ENCODE measurements at places on chromosomes 13 and 19.

DNA sequence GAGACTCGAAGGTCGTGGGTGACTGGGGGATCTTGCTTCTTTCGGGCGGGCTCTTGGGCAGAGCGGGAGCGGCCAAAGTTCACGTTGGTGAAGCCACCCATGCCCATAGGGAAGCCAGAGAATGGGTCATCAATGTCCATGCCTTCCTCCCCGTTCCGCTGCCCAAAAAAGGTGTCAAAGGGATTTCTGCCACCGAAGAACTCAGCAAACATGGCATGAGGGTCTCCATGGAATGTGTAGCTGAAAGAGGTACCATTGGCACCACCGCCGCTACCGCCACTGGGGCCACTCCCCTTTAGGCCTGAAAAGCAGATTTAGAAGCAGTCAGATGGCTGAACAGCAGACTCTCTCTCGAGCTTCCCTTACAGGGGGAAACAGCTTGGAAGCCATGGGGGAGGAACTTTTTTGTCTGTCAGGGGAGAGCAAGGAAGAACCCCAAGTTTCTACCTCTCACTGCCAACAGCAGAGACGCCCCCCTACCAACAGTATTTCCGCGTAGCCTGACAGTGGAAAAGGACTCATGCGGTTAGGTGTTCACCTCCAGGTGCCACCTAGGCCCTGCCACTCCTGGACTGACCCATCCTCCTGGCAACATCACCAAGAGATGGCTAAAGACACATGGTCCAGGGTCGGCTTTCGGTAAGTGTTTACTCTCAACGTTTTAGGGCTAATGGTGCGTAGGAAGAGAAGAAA lies 1.3 kb downstream of the DNAJB1 start:
- DNase-seq, result no peak

DNA sequence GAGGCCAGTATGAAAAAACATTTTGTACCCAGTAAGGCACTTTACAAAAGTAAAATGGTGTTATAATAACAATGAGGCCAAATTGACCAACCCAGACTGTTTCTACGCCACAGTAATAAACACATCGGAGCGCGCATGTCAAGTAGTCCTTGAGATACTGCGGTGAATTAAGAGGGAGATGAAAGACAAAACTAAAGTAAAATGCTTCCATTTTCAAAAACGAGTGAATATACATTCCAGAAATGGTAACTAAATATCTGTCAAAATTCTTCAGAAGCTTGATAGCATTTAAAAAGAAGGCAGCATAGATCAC lies 19.0 kb downstream of the N4BP2L1 start:
- DNase-seq, result no peak

DNA sequence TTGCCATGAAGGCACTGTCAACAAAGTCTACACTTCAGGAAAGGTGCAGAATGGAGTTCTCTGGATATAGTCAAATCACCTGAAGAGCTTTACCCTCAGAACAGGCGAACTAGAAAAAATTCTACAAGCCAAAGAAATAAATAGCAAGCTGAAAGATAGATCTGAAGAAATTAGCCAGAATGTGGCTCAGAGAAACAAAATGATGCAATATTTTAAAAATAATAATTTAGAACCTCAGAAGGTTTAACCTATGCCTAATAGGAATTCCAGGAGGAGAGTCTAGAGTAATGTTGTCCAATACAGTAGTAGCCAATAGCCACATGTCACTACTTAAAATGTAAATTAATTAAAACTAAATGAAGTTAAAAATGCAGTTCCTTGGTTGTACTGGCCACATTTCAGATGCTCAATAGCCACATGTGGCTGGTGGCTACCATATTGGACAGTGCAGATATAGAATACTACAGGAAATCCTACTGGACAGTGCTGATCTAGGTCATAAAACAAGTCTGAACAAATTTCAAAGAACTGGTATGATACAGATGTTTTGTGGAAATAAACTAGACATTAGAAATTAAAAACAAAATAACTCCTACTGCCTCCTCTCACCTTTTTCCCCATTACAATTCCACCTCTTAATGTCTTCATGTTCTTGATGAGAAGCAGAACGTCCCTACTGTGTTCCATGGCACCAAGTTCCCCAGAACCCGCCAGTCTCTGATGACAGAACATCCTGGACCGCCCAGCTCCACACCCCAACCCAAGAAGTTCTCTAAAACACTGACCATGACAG lies 679 bp upstream of the CDADC1 start:
- no peak for DNase-seq

GRCh38 chr19:15122331-15123030 lies 15.3 kb downstream of the SYDE1 start:
- no peak for DNase-seq

DNA sequence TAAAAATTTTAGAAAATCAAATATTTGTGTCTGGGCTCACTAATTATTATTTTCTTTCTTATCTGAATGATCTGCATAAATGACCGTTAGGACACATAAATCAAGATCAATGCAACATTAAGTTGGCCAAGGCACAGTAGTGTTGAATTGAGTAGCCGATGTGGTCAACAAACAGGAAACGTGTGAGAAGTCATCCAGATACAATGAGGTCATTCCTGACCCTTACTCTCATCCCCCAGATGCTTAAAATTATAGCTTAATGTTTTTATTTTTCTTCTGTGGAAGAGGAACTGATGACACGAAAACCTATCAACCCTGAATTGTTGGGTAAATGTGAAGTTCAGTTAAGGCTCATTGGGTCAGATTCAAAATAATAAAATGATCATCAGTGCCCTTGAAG lies 222.9 kb downstream of the RFC3 start:
- DNase-seq, result no peak

DNA sequence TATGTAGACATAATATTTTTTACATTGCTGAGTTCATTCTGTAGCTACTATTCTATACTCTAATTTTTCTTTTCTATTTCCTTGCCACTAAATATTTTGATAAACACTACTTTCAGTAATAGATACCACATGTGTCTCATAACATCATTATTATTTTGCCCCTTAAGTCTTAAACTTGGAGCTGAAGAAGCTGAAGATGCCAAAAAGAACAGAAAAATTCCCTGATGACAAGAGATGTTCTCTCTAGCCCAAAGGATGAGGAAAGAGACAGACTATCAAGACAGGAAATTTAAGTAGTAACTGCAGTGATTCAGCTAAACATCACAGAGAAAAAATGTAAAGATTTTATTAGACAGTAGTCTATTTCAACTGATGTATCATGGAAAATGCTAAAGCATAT lies 322.0 kb upstream of the KLHL1 start:
- no peak for DNase-seq

GRCh38 chr13:30019648-30020626 lies 169.5 kb upstream of the UBL3 start:
- no peak for DNase-seq

DNA sequence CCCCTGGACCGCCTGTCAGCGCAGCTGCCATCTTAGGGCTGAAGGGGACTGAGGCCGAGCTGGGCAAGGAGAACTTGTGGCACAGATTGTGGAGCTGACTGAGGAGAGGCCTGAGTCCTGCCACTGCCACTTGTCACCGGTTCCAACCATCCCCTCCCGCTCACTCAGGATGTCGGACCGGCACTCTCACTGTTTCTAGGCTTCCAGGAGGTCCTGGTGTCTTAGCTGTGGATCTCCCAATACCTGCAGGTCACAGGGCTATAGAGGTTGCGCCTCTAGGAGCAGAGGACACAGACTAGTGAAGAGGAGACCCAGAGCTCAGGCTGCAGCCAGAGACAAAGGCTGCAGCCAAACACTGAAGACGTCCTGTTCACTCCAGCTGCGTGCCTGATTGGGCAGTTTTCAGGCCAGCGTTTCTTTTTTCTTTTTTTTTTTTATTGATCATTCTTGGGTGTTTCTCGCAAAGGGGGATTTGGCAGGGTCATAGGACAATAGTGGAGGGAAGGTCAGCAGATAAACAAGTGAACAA lies 15.3 kb upstream of the ZNF486 start:
- no peak for DNase-seq

GRCh38 chr19:10044390-10044789 lies 31.1 kb downstream of the RDH8 start:
- no peak for DNase-seq

GRCh38 chr19:48553676-48554384 lies 1.9 kb downstream of the SULT2B1 start:
- no peak for DNase-seq

DNA sequence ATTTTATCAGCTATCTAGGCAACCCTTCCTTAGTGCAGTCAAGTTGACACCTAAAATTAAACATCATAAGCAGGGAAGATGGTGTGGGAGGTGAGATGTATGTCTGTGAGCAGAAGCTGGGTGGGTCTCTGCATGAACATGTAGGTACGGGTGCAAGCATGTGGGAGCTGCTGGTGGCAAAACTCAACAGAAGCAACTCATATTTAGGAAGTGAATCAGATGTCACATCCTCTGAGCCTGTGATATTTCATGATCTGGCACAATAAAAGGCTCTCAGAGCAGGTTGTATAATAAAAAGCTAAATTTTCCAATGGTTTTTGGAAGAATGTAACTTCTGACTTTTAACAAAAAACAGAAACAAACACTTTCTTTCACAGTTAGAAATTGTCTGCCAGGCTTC lies 44.4 kb downstream of the C1QTNF9 start:
- no peak for DNase-seq

GRCh38 chr19:3725640-3726310 lies 17.6 kb downstream of the TJP3 start:
- no peak for DNase-seq

GRCh38 chr13:93224535-93224934 lies 2.1 kb upstream of the GPC6 start:
- no peak for DNase-seq

GRCh38 chr13:99687723-99688397 lies 186.6 kb downstream of the TM9SF2 start:
- DNase-seq, result no peak

- DNase-seq, result no peak
Observed at GRCh38 chr19:38045554-38046253, 138.7 kb downstream of the SIPA1L3 start.

- no peak for DNase-seq
Observed at GRCh38 chr13:94933230-94933751, 220.9 kb upstream of the SOX21 start.

DNA sequence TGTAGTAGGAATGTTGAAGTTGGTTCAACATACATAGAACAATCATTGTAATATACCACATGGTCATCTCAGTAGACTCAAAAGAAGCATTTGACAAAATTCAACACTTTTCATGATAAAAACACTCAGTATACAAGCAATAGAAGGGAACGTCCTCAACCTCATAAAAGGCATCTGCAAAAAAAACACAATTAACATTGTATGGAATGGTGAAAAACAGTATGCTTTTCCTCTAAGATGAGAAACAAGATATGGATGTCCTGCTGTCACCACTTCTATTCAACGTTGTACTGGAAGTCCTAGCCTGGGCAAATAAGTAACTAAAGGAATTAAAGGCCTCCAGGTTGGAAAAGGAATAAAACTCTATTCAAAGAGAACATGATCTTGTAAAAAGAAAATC lies 54.5 kb downstream of the FNDC3A start:
- DNase-seq, result no peak

DNA sequence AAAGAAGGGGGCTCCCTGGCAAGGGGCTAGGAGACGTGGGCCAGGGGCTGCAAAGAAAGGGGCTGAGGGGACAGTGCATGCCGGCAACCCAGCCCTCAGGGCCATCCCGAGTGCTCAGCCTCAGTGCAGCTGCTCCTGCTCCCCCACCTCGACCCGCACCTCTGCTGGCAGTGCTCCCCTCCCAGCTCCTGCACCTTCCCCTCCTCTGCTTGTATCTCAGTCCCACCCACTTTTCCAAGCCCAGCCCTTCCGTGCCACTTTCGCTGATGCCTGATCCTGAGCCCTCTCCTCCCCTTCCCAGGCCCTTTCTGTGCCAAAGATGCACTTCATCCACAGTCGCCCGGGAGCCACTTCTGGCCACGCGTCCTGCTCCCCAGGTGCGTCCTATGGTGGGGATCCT lies 69.9 kb upstream of the KCTD15 start:
- no peak for DNase-seq

DNA sequence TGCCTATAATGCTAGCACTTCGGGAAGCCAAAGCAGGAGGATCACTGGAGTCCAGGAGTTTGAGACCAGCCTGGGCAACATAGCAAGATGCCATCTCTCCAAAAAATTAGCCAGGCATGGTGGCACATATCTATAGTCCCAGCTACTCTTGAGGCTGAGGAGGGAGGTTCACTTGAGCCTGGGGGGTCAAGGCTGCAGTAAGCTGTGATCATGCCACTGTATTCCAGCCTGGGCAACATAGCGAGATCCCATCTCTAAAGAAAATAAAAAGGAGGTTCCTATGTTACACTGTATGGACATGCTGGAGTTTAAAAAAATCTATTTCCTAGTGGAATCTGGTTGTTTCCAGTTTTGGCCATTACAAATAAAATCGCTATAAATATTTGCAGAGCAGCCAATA lies 2.6 kb downstream of the CAB39L start:
- no peak for DNase-seq

GRCh38 chr13:109654341-109655205 lies 131.8 kb downstream of the IRS2 start:
- DNase-seq, result no peak

GRCh38 chr19:4352701-4353121 lies 9.3 kb downstream of the MPND start:
- peak; percentile 48 for DNase-seq

DNA sequence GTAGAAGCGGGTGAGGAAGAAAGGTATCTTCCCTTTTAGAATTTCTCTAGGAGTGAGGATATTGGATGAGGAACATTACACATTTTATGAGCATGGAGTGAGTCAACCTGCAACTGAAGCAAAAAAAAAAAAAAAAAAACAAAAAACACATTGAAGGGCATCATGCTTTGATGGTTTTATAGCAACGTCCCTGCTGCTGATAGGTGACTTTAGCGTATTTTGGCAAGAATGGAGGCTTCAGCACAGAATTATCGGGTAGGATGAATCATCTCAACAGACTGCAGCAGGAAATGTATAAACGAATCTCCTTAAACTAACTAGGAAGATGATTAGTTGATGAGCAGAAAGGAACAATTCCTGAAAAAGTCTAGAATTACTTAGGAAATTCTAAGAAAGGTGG lies 1359.6 kb upstream of the ATXN8OS start:
- DNase-seq, result no peak

GRCh38 chr19:52258426-52258825 lies 11.0 kb upstream of the ZNF766 start:
- DNase-seq, result no peak

Data from T follicular helper cell (primary cell).